ENCODE measurements at places on chromosomes 3 and 15. TPM values are rescaled to one million over a fixed set of nuclear protein-coding genes. Genes with fewer than 3 reads are reported as not detected.

The IGF1R gene
- 12.6 TPM for total RNA-seq

The PPIP5K1 gene
- total RNA-seq: 61.1 TPM

The BSN gene
- total RNA-seq: 0.39 TPM

The GOLGA8T gene
- 1.7 TPM for total RNA-seq

The MRPS11 gene
- 58.1 TPM for total RNA-seq

The CADM2 gene
- not detected for total RNA-seq

The DVL3 gene
- total RNA-seq: 60.3 TPM
